ENCODE measurements at places on chromosomes 5 and 9. TPM values are rescaled to one million over a fixed set of nuclear protein-coding genes. Genes with fewer than 3 reads are reported as not detected.

ZNF483 gene
- total RNA-seq = 2.3 TPM

DNA sequence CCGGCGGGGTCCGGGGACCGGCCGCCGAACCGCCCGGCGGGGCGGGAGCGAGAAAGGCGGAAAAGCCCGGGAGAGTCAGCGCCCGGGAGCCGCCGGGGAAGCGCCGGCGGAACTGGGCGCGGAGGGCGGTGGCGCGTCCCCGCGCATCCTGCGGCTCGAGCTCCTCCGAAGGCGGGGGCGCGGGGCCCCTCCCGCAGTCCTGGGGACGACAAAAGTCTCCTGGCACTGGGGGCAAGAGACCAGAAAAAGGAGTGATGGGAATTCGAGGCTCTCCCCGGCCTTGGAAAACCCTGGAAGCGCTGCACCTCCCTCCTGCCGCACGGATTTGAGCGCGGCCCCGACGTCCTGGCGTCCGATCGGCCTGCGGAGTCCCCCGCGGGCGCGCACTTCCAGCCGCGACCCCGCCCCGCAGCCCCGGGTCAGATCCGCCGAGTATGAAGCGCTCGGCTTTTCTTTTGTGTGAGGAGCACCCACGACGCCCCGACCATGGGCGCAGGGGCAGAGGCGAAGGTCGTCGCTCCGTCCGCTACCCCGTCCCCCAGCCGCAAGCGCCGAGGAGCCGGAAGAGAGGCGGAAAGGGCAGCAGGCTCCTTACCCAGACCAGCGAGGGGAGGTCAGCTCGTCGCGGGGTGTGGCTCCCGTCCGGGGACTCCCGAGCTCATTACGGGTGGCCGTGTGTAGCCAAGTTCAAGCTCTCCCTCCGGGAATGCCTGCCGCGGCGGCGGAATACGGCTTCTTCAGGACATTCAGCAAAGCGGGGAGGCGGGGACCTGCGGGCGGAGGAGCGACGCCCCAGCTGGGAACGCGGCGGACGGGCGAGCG lies at the start of gene EPB41L4A:
Gene EPB41L4A, minus strand, starts transcription at position 114 of the 822 bp plus-strand sequence. CDS start 238 bp downstream, outside the sequence.
- no peak for DNase-seq

DNA sequence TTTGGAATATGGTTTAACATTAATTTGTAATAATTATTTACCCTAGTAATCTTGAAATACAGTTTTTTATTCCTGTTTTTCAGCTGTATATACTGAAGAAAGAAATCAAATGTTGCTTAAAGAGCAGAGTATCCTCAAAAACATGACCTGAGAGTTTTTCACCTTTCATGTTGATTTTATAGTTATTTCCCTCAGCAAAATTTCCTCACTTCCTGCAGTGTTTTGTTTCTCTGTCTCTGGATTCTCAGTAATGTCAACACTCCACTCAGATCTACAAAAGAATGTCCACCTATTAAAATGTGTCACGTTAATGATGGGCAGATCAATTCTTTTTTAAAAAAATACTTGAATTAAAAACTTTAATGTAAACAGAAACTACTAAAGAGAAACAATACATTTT lies 398.3 kb downstream of the ANXA1 start:
- DNase-seq = no peak

GRCh38 chr5:160269017-160269416 lies 39.7 kb downstream of the FABP6 start:
- DNase-seq = no peak

DNA sequence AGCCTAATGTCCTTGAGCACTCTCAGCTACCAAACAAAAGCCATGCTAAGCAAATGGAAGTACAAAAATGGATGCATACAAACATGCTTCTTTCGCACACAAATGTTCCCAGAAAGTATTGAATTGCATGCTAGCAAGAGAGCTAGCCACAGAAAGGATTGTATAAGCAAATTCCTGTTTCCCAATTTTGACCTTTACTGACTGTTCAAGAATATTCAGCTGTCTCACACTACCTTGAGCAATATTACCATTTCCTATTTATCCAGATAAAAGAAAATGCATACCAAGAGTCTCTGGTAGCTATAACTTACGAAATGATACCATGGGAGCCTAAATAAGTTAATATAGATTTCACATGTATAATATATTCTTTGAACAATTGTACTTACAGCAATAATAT lies 264.6 kb downstream of the TMEM167A start:
- DNase-seq = no peak
